ENCODE measurements at places on chromosomes 3 and 15.

GRCh38 chr15:29312387-29312786 lies 42.8 kb upstream of the NSMCE3 start:
- DNase-seq: no peak

GRCh38 chr3:152811974-152812760 lies 22.8 kb upstream of the P2RY1 start:
- no peak for DNase-seq

DNA sequence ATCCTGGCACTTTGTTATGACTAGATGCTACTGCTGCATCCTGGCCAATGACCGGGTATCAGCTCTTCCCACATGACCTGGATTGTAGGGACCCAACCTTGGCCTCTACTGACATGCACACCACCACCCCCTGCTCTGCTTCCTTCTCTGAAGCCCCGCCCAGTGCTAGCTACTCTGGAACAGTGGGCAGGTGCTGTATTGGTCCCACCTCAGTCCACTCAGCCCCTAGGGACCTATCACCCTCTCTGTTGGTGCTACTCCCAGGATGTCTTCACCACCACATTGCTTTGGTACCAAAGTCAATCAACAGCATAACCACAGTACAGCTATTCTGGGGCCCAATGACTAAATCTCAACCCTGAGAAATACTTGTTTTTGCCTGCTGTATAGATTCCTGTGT lies 170.2 kb upstream of the PRICKLE2 start:
- DNase-seq: no peak

GRCh38 chr15:37097144-37097919 lies 3.0 kb downstream of the MEIS2 start:
- no peak for DNase-seq

DNA sequence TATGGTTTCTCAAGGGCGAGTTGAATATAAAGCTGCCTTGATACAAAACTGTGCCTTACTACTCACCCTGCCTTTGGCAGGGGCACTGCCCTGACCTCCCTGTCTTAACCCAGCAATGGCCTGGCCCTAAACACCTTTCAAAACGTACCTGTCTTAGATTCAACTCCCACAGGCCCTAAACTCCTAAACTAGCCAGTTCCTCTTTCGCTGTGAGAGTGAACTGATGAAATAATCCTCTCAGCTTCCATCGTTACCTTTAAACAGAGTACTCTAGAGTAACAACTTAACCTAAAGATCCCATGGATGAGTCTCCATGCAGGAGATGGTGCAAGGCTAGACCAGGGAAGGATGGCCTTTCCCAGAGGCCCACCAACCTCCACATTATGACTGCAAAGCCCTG lies 133.0 kb upstream of the THBS1 start:
- DNase-seq: no peak

GRCh38 chr3:174907027-174907426 lies 47.9 kb downstream of the NAALADL2 start:
- DNase-seq: no peak

GRCh38 chr3:72017935-72018334 lies 233.0 kb upstream of the PROK2 start:
- no peak for DNase-seq

- peak; percentile 25 for DNase-seq
Measured at GRCh38 chr15:89171136-89172072, 50.0 kb downstream of the RLBP1 start.

DNA sequence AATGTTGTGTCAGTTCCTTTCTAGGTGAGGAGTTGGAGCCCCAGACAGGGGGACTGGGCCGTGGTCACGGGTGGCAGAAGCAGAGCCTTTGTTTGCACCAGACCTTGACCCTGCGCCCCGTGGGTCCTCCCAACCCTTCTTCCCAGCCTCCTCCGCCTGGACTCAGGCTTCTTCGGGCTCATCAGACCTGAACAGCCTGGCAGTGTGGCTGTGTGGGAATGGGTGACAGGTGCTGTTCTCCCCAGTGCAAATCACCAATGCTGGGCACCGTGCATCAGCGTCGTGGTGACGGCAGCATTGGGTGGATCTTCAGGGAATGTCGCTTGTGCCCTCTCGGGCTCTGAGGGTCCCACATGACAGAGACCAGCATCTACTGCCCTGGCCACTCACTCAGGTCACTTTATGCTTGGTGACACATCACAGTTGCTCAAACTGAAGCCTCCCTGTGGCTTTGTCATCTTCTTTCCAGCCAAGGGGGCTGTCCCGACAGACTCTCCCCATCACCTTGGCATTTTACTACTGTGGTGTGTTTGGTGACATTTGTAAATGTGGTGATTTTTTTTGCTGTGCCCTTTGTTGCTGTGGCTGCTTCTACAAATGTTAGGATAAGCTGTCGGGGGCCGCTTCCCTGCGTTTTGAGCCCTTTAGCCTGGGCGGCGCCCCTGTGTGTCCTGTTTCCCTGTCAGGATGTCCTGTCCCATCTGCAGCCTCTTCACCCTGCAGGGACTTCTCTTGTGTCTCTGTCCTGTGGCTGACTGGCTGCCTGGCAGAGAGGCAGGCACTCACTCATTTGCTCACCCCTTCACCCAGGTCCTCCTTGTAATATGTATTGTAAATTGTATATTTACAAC lies 14.5 kb downstream of the APBA2 start:
- DNase-seq: no peak

- no peak for DNase-seq
Measured at GRCh38 chr3:43670635-43671522, 19.9 kb upstream of the ABHD5 start.

GRCh38 chr15:33608714-33609113 lies 297.9 kb downstream of the RYR3 start:
- DNase-seq: no peak

DNA sequence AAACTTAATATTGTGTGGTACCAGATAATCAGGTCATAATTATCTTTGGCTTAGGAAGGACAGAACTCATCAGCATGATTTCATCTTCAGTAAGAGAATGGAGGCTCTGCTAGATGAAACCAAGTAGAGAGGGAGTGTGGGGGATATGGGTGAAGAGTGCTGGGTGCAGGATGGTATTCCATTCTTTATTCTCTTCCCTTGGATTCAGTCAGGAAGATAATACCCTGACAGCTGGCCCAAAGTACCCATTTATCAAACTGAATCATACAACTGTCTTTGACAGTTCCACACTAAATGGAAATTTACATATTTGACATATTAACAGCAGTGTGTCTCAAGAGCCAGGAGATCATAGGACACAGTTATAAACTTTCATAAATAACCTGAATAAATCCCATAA lies 44.7 kb downstream of the GOLIM4 start:
- no peak for DNase-seq

DNA sequence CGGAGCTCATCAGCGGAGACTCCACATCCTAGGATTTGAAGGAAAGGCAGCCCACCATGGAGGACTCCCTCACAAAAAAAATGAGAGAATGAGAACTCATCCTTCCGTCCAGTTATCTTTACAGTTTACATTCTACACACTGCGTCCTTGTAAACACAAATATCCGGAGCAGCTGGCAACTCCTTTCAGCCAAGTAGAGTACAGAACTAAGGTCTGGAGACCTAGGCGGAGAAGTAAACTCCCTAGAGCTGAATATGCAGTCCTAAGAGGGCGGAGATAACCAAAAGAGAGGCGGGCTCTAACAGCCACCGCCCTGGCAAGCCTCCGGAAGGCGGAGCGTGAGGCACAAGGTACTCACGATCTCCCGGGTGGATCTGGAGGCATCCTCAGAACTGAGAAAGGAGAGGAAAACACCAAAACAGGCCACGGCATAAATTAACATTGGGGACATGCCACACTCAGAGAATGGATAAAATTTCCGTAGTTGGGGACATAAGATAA lies 924 bp upstream of the SIN3A start:
- peak; percentile 89 for DNase-seq

GRCh38 chr3:161414907-161415306 lies 43.6 kb upstream of the SPTSSB start:
- DNase-seq: no peak

DNA sequence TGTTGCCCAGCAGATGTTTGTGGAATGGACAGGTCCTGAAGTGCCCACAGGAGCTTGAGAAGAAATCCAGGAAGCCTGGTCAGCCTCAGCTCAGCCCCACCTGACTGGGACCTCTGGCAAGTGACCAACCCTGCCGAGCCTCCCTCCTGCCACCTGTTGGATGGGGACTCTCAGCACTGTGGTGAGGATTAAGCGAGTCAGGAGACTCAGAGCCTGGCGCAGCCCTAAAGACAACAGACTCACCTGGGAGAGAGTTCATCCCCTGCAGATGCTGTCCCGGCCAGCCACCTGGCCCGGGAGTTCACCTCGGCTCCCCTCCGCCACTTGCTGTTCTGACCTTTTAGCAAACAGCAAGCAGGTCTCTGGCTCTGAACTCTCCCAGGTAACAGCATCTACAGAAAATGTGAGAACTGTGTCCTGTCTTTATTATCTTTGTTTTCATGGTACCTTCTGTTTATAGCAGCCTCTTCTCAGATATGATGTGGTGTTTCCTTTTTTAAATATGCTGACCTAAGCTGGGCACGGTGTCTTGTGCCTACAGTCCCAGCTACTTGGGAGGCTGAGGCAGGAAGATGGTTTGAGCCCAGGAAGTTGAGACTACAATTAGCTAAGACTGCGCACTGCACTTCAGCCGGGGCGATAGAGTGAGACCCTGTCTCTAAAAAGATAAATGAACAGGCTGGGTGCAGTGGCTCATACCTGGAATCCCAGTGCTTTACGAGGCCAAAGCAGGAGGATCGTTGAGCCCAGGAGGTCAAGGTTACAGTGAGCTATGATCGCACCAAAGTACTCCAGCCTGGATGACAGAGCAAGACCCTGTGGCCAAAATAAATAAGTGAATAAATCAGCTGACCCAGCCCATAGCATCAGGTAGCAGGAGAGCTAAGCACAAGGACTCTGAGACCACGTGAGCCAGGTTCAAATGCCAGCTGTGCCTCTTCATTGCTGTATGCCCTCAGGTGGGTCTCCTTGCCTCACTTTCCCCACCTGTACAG lies 32.4 kb upstream of the SLC6A6 start:
- DNase-seq: no peak

DNA sequence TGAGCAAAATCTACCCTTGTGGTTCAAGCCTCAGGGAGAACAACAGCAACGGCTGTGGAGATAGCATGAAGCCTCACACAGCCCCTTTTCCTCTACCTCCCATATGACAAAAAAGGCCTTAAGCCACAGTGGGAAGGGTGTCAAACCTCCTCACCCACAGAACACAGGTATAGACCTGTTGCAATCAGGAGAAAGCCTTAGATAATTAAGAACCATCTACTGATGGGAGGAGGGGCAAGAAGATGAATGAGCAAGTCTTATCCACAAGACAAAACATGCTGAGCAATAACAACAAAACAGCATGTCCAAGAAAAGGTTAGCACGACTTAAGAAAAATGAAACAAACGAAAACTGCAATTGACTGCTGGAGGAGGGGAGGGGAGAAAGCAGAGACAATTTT lies 272.9 kb upstream of the BCHE start:
- no peak for DNase-seq

DNA sequence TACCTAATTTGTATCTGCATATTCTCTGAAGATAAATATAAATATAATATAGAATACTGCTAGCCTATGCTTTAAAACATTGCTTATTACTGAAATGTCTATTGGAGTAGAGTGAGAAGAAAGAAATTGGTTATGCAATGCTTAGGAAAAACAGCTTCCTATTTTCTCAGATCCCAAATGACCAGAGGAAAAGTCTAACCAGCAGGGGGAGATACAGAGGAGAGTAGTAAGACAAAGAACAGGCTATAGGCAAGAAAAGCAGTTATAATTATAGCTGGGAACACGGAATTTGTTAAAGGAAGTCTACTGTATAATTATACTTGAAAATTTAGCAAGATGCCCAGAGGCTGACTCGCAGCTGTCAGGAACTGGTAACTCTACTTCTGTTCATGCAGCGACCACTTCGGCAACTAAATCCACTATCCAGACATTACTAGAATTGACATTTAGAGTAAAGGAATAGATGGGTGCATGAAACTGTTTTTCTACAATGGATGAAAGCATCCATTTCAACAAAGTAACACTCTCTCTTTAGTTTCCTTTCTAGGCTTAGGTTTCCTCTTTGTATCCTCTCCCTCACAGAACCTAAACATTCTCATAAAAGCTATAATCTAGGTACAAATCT lies 97.2 kb downstream of the TBC1D5 start:
- DNase-seq: no peak

DNA sequence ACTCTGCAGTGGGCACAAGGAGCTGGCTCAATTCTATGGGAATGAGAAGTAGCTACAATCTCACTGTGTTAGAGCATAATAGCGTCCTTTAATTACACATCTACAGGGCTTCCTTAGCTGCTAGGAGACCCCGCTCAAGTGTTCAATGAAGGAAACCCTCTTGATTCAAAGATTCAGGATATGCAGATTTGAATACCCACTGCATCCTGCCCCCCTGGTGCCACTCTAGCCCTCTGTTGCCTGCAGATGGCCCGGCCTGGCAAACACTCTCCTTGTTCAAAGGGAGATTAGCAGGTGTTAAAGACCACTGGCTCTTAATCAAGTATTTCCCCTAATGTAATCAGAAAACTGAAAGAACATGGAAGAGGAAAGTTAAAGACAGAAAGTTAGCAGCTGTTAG lies 356.6 kb downstream of the VGLL3 start:
- no peak for DNase-seq

DNA sequence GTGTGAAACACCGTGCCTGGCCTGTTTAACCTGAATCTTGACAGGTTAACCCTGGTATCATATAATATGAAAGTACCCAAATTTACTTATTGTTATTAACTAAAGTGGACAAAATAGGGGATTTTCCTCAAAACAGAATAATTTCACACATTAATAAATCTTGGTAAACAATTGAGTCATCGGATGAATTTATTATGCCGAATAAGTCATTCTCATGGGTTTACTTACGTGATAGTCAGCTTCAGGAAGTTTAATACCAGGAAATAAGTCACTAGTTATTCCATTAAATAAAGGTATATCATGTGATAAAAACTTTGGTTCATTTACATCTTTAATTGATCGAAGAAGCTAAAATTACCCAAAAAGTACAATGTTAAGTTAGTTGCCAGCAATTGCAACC lies 99.7 kb downstream of the DNAH12 start:
- no peak for DNase-seq

- no peak for DNase-seq
Measured at GRCh38 chr3:11140030-11140712, 14.1 kb upstream of the HRH1 start.

DNA sequence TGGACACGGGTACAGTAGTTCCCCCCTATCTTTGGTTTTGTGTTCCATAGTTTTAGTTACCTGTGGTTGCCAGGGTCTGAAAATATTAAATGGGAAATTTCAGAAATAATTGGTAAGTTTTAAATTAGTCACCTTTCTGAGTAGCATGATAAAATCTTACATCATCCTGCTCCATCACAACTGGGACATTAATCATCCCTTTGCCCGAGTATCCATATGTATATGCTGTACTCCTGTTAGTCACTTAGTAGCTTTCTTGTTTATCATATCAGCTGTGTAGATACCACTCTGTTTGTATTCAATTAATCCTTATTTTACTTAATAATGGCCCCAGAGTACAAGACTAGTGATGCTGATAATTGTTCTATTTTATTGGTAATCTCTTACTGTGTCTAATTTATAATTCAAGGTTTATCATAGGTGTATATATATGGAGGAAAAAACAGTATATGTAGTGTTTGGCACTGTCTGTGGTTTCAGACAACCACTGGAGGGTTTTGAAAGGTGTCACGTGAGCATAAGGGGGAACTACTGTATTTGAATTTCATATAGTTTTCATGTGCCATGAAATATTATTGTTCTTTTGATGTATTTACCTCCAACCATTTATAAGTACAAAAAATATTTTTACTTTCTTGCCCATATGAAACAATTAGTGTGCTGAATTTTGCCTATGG lies 41.4 kb downstream of the CTDSPL2 start:
- peak; percentile 36 for DNase-seq

- DNase-seq: peak; percentile 11
Measured at GRCh38 chr15:80242132-80242769, 9.8 kb downstream of the CTXND1 start.
